RKO (cell line): ENCODE measurements at places on chromosomes 6 and 20.

- no peak for DNase-seq
These were observed 134.5 kb downstream of the JARID2 start for GRCh38 chr6:15380351-15380750.

GRCh38 chr6:25899123-25899522, 25.1 kb upstream of the SLC17A3 start:
- DNase-seq, result no peak

- no peak for DNase-seq
These were observed 38.5 kb downstream of the HTR1B start for GRCh38 chr6:77424761-77425160.

DNA sequence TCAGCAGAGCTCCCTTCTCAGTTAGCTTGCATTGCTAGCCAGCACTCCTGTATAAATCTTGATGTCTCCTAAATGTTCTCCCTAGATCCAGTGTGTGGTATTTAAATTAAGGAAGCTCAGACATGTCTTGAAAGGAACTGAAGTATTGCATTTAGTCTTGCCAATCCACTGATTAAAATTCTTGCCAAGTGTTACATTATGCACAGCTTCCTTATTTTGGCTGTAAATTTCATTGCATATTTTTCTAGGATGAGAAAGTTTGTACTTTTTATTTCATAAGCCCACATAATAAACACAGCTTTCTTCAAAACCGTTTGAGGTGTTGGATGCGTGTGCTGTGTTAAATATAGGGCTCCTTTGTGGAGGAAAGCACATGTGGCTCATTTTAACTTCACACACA, 329.8 kb upstream of the FLRT3 start:
- no peak for DNase-seq
